ENCODE measurements at places on chromosomes 1 and 21.

DNA sequence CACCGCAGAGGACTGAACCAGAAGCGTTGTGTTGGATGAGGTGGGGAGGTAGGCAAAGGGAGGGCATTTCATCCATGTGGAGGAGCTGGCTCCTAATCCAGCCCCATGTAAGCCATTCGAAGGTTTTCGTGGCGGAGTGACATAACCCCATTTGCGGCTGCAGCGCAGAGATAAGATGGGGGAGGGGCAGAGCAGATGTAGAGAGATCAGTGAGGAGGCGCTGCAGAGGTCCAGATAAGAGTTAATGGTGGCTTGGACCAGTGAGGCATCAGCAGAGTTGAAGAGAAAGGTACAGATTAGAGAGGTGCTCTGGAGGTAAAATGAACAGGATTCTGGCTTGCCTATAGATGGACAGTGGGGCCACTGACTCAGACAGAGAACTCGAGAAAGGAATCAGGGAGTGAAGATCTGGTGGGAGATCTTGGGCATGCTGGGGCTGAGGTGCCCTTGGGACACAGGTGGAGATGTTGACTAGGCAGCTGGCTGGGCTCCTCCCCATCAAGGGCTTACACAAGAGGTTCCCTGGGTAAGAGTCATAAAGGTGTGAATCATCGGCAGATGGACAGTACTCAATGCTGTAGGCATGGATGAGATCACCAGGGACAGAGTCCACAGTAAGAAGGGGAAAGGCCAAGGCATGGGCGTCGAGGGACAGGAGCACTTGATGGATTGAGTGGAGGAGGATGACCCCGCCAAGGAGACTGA lies 7.8 kb upstream of the PTPRF start:
- no peak for DNase-seq

- no peak for DNase-seq
These were observed 107.0 kb downstream of the RHOU start for GRCh38 chr1:228842094-228842775.

DNA sequence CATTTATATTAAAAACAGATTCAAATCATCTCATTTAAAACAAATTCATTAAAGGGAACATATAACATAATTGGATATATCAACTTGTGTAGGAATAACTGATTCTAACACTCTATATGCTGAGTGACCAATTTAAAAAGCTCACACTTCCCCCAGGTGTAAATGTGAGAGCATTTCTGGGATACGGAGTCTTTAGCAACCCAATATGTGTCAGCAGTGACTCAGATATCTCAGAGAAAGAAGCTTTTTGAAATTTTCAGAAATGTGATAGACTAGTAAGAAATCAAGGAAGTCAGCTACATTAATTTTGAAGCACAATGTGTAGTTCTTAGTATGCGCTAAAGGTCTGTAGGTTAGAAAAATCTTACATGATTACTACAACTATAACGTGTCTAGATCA lies 87.9 kb upstream of the SERTAD4 start:
- DNase-seq: no peak

DNA sequence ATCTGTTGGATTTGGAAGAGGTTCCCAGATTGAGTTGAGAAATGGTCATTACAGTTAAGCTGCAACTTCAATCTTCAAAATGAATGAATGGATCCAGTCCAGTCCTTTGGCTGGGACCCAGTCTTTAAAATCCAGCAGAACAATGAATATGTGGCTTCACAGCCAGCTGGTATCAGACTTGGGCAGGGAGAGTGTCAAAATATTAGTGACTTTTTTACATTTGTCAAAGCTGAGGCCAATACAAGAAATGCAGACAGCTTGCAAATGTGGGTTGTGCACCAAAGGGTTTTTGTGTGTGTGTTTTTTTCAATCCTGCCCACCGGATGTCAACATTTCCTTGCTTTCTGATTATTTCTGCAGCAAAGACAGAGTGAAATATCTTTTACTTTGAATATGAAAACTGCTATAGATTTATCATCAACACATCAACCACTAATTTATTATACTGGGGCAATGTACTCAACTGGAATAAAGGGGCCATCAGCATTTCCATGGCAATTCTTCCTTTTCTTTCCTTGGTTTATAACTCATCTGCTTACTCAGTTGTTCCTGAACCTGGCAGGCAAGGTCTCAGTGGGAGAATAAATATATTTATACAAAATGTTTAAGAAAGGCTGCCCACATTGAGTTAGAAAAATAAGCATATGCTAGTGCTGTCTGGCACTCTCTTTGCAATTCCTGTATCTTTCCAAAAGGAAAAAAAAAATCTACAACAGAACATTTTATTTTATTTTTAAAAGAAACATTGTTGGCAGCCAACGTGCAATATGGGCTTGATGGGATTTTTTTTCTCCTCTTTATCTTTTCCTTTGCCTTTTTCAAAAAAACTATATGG lies 491.6 kb upstream of the C1orf87 start:
- DNase-seq: no peak

GRCh38 chr1:66237042-66237441 lies 296.9 kb upstream of the SGIP1 start:
- no peak for DNase-seq

- no peak for DNase-seq
These were observed 117.1 kb upstream of the C8B start for GRCh38 chr1:57082711-57083439.

DNA sequence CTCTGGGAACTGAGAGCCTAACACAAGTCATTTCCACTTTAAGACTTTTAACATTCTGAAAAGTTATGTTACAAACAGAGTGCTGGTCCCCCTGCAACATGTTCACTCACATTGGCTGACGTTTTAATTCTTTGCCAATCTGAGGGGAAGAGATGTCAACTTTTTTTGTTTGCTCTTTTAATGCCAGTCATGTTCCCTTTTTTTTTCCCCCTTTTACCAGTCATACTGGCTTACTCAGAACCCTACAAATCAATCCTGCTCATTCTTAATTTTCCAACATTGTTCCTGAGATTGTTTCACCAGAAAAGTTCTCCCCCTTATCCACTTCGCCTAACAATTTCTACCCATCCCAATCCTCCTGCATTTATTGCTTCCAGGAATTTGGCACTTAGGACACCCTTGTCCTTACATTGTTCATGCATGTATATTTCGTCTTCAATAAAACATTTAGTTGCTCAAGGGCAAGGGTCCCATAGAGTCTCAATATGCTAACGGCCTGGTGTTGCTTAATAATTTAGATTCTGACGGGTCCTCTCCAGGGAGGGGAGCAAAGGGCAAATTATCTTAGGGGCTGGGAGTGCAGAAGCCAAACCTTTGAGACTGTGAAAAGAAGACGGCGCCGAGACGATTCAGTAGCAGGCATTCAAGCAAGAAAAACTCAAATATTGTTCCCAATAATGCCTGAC lies 624 bp upstream of the CR1L start:
- no peak for DNase-seq

- no peak for DNase-seq
These were observed 9.8 kb upstream of the FNBP1L start for GRCh38 chr1:93437976-93438605.

- DNase-seq: no peak
These were observed 45.6 kb downstream of the DDX20 start for GRCh38 chr1:111801071-111801850.

GRCh38 chr1:206686478-206687249 lies 2.0 kb downstream of the MAPKAPK2 start:
- no peak for DNase-seq

DNA sequence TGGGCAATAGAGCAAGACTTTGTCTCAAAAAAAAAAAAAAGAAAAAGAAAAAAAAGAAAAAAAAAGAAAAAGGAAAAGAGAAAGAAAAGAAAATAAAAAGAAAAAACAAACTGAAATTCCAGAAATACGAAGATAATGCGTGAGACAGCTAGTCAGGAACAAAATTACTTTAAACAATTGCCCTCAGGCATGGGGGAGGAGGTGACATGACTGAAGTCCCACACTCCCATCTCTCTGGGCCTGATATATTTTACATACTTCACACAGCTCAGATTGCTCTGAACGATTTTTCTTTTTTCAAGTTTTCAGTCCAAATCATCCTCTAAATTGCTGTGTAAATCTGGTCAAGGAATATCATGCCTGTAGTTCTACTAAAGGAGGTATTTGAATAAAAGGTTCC lies 409.5 kb upstream of the DEPDC1 start:
- DNase-seq: no peak

DNA sequence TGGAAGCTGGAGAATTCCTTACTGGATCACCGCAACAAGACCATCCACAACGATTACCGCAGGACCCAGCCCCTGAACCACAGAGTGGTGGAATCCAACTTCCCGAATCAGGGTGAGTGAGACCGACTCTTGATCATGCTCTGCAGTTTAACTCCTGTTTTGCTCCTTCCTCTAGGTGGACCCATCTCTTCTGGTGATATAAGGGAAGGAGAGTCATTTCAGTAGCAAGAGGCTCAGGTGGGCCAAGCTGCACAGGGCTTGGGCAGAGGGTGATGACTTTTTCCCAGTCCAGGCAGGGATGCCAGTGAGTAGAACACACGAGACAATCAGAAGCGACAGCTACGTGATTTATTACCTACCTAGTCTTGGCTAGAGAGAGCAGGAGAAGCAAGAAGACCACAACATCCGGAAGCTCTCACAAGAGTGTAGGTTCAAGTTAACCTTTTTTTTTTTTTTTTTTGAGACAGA lies 25.2 kb downstream of the CA6 start:
- DNase-seq: no peak

Measured in stimulated activated CD8-positive, alpha-beta memory T cell treated with anti-CD3 and anti-CD28 coated beads, Interleukin-7, amount 100 ng/mL, for 1 hour (primary cell).